Activated CD8-positive, alpha-beta memory T cell treated with anti-CD3 and anti-CD28 coated beads for 1 hour (primary cell): ENCODE measurements at places on chromosomes 7 and 10.

DNA sequence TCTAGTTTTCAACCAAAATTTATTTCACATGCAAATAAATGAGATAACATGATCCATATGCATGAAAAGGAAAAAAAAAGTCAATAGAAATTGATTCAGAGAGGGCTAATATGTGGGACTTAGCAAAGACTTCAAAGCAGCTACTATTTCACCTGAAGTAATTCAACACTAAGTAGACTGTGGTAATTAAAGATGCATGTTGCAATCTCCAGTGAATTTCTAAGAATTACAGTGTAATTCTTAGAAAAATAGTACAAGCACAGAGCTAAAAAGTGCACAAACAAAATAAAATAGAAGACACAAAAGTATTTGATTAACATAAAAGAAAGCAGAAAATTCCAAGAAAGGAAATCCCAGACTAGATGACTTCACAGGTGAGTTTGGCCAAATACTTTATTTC, 25.7 kb downstream of the GPR22 start:
- DNase-seq, result no peak

- DNase-seq, result no peak
Observed at GRCh38 chr10:2122431-2123124, 385.3 kb upstream of the ADARB2 start.

- no peak for DNase-seq
Observed at GRCh38 chr7:105001652-105002184, 12.3 kb upstream of the KMT2E start.

DNA sequence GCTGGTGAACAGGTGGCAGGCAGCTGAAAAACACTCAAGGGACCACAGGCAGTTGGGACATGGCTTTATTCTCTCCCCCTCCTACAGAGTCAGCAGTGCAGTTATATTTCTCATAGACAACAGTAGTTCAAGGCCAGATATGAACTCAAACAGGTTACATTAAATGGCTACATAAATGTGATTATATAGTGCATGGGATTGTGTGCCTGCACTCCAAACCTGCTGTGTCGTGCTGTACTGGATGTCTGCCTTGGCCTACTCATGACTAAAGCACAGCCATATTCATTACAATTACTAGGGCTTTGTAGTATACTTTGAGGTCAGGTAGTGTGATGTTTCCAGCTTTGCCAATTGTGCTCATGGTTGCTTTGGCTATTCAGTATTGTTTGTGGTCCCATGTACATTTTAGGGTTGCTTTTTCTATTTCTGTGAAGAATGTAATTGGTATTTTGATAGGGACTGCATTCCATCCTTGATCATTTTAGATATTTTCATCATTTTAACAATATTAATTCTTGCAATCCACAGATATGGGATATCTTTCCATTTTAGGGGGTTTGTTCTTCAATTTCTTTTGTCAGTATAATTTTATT, 393.6 kb downstream of the CNTNAP2 start:
- no peak for DNase-seq

GRCh38 chr7:152120210-152120609, 94.7 kb downstream of the GALNT11 start:
- DNase-seq, result no peak

- no peak for DNase-seq
Observed at GRCh38 chr7:133025056-133025455, 56.8 kb downstream of the CHCHD3 start.
